ENCODE measurements at places on chromosomes 3 and 15. TPM values are rescaled to one million over a fixed set of nuclear protein-coding genes. Genes with fewer than 3 reads are reported as not detected.

The THPO gene
- total RNA-seq: not detected

The ZNF860 gene
- total RNA-seq: 0.17 TPM

The UROC1 gene
- not detected for total RNA-seq

The ACKR2 gene
- under 0.01 TPM for total RNA-seq

The IL17RB gene
- not detected for total RNA-seq

The GOLGA8S gene
- not detected for total RNA-seq
